ENCODE measurements at places on chromosomes 6 and 20.

DNA sequence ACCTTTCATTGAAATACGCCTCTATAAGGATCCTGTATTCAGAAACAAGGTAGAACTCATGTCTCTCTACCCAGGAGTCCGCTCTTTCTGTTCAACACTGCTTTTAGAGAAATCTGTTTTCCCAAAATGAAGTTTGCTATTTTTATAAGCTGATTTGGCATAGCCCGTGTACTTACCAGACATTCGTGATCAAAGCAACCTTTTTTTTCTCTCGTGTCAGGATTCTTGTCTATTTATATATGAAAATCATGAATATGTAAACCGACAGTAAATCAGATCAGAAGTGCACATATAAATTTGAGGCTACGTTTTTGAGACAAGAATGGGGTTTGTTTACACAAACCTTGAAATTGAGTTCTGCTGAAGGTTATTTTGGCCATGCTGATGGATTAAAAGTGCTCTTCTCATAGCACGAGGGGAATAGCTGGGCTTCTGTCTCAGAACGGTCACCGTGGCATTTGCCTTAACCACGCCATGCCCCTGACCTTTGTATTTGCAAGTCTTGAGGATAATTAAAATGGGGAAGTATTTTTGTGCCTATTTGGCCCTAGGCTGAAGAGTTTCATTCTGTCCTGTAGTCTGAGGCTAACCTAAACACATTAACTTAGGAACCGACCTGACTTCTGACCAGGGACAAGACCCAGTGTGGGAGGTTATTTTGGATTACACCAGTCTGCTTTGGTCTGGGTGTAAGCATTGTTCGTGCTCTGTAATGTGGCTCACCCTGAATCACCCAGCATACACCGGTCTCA, 118.6 kb downstream of the MAP3K4 start:
- DNase-seq = no peak

- no peak for DNase-seq
Observed at GRCh38 chr6:91352878-91353277, 766.0 kb upstream of the MAP3K7 start.

GRCh38 chr6:105373481-105373880, 29.4 kb downstream of the PREP start:
- no peak for DNase-seq

- DNase-seq = no peak
Observed at GRCh38 chr6:160254467-160255312, 3.9 kb downstream of the SLC22A2 start.

DNA sequence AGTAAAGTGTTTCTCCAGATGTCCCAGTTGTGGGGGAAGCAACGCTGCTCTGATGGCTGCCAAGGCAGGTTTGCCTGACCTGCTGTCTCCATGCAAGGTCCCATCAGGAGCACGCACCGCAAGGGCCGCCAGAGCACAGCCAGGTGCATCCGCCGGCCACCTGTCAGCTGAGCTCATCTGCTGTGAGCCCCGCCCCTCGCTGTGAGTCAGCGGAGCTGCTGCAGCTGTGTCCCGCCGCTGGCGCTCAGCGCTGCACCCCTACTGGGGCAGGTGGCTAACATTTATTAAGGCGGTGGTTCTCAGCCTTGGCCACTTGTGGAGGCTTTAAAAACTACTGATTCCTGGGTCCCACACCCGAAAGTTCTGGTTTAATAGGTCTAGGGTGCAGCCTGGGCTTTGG, 225.7 kb downstream of the UST start:
- DNase-seq = no peak

DNA sequence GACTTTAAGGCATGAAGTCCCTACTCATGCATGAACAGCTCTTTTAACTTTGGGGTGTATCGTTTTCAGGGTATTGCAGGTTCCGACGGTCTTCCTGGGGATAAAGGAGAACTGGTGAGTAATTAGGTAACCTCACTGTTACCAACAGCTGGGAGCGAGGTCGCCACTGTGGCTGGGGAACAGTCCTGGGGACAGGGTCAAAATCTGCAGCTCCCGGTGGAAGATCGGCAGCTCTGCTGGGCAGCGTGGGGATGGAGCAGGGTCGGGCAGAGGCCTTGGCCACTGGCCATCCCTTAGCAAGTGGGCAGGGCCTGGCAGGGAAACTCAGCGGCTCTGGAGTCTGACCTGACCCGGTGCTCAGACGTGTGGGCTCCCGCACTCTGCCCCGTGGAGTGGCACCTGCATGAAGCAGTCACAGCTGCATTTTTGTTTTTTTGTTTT, 16.1 kb downstream of the COL9A3 start:
- DNase-seq = no peak

DNA sequence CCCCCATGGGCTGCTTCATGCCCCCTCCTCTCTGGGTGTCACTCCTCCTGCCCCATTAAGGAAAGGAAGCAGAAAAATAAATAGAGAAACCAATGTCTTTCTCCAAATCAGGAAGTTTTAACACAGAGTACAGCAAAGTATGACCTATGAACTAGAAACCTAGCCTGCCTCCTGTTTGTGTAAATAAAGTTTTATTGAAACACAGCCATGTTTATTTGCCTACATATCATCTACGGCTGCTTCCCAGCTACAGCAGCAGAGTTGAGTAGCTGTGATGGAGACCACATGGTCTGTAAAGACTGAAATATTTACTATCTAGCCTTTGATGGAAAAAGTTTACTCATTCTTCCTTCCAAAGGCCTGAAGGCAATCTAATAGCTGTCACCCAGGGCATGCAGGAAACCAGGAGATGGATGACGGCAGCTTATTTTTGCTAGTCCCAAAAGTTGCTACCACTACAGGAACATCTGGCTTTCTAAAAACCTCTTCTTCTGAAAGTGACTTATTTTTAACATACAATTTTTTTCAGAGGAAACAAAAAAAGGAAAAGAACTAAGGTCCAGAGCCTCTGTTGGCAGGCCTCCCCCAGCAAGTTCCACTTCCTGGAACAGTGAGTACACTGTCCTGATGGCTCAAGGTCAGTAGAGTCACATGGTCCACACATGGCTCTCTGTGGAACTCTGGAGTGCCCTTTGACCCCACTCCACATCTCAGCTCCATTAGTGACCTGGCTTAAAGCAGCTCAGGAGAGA, 287.8 kb downstream of the PTPRT start:
- DNase-seq = no peak

GRCh38 chr6:125267806-125268523, 33.8 kb downstream of the HDDC2 start:
- no peak for DNase-seq

DNA sequence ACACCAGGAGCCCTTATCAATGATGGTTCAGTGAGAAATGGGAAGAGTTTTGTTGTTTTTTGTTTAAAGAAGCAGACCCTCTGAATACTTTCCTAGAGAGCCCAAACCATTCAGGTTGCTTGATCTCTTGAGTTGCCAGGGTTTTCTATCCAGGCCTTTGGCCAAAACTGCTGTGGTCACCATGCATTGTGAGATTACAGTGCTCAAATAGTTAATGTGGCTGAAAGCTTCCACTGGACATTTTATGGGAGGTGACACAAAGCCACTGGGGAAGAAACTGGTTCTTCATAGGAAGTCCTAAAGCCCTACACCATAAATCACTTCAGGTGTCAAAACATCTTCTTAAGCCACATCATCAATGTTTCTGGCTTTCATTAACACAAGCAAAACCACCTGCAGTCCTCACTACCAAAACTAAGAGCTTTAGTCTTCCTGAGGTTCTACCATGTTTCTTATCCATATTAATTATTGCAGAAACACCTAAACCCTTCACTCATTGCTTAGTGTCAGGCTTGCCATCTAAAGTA, 101.6 kb downstream of the IBTK start:
- no peak for DNase-seq

DNA sequence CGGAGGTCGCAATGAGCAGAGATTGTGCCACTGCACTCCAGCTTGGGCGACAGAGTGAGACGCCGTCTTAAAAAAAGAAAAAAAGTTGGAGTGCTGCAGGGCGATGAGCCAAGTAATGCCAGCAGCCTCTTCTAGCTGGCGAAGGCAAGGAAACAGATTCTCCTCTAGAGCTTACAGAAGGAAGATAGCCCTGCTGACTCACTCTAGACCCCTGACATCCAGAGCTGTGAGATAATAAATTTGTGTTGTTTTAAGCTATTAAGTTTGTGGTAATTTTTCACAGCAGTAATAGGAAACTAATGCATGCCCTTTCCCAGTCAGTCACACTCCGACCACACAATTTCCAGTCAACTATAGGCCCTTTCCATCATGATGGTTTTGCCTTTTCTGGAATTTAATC, 16.4 kb downstream of the PRSS16 start:
- no peak for DNase-seq

GRCh38 chr20:62628691-62629090, 13.6 kb upstream of the SLCO4A1 start:
- no peak for DNase-seq

DNA sequence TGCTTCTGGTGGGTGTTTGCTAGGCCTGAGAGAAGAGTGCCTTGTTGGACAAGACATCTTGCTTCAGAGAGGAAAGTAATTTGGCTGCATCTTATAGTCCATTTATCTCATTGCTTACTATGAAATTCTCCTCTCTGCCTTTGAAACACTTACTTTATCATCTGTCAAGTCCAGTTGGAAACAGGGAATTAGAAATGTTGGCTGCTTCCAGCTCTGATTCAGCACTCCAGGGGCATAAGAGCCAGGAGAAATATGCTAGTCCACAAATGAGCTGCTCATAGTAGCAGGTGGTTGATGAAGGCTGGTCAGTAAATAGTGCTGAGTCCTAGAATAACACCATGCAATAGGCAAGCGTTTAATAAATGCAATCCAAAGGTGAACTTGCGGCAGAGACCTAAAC, 227.1 kb downstream of the SLC35F1 start:
- DNase-seq = no peak

GRCh38 chr6:166853371-166854325, 102.7 kb downstream of the RNASET2 start:
- no peak for DNase-seq

DNA sequence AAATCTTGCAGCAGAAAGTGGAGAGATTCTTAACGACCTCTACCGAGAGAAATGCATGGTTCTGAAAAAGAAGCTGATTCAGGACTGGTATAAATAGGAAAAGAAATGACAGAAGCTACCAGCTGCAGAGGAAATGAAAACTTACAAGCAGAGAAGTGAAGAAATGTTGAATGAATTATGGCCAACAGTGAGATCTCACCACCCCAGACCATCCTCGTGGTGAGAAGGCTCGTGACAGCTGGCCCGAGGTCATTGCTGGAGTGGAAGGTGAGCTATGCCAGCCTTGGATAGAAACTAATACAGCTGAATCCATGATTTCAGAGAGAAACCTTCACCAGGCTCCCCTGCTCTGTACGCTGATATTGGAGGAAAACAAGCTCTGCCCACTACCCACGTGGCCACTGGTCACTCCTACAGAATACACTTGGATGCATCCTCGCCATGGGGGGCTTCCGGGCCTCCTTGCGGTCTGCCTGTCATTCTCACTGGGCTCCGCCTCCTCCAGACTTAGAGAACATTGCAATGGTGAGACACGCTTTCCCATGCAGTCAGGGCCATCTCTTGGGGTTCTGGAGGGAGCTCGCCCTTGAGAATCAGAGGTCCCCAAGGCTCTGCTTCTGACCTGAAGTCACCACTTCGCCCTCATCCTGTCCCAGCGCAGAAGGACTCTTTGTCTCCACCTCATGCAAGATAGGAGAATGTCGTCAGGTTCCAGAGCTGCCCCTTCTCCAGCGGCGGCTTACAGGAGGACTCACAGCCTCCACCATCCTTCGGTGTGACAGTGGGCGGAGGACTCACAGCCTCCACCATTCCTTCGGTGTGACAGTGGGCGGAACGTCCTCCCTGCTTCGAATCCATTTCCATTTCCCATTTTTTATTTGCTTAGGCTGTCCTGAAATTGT, 10.6 kb upstream of the TUBB2B start:
- no peak for DNase-seq

GRCh38 chr6:38413102-38413800, 226.5 kb downstream of the BTBD9 start:
- DNase-seq = no peak

DNA sequence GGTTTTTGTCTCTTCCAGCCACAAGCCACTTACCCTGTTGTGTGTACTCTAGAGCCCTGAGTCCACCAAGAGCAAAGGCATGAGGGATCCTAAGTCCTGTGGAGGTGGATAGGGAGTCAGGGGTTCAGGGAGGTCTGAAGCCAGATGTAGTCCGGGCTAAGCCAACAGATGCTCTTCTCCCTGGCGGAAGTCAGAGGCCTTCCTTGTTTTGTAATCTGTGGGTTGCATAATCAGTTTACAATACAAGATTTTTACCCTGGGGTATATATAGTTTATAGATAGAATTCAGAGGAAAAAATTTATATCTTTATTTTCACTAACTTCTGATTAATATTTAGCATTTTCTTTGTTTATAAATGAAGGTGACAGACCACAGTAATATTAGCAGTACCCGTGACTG, 9.2 kb downstream of the LAMP5 start:
- no peak for DNase-seq

- DNase-seq = no peak
Observed at GRCh38 chr20:17317341-17317740, 90.5 kb downstream of the PCSK2 start.

- DNase-seq = no peak
Observed at GRCh38 chr6:1665214-1665613, 55.5 kb downstream of the FOXC1 start.

DNA sequence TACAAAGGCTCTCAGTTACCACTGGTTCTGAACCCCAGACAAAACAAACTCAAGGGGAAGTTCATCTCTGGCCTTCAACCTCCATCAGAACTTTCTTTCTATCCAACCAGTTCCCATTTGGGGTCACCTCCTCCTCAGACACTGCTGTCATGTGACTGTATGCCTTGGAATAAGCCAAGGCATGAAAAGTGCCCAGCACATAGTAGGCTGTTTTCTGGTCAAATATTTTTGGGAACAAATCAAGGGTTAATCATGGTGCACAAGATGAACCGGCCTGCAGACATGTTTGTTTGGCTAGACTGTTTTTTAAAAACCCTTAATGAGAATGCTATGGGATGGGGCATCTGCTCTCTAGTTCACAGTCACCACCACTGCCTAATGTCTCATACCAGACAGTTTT, 48.9 kb upstream of the MRPS10 start:
- no peak for DNase-seq

DNA sequence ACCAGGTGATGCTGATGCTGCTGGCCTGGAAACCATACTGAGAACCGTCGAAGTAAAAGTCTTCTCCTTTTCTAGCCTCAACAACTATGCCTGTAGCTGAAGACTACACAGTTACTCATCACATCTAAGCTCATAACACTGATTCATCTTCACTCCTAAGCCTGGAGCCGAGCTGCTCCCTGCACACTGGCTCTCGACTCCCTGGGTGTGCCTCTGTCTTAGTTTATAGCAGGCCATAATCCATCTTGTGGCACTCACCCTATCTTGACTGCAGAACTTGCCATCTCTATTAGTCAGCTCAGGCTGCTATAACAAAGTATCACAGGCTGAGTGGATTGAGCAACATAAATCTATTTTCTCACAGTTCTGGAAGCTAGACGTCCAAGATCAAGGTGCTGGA, 191.0 kb downstream of the UNC5CL start:
- DNase-seq = no peak

All from NCI-H1930 (cell line).